RKO (cell line): ENCODE measurements at places on chromosomes 16 and 17.

DNA sequence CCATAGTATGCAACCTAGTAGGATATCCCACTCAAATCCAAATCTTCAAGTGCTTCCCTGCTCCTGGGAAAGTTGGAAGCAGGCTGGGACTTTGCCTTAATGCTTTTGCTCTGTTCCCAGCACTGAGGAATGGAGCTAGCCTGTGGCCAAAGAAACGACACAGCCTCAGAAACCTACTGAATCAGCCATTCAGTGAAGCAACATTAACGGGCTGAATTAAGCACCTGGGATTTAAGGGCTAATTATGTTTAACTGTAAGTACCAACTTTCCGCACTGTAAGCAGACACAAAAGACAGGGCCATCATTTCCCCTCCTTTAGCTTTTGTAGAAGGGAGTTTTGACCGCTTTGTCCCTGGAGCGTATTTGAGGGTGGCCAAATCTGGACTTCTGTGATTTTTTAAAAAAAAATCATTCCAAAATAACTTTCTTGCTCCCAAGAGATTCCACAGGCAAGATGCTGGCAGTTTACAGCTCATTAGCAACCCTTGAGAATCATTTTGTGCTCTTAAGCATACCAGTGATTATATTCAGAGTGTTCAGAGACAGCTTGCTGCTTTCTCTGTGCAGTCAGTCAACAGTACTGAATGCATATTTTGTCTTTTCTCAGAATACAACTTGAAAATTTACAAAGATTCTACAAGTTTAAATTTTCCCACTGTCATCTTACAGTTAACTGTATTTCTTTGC is 17.6 kb upstream of the NOL11 start:
- no peak for DNase-seq

GRCh38 chr17:18246880-18247612 is 11.5 kb downstream of the FLII start:
- DNase-seq, result no peak

- peak; percentile 48 for DNase-seq
Observed at GRCh38 chr17:74513987-74514631, 17.2 kb downstream of the CD300LB start.

DNA sequence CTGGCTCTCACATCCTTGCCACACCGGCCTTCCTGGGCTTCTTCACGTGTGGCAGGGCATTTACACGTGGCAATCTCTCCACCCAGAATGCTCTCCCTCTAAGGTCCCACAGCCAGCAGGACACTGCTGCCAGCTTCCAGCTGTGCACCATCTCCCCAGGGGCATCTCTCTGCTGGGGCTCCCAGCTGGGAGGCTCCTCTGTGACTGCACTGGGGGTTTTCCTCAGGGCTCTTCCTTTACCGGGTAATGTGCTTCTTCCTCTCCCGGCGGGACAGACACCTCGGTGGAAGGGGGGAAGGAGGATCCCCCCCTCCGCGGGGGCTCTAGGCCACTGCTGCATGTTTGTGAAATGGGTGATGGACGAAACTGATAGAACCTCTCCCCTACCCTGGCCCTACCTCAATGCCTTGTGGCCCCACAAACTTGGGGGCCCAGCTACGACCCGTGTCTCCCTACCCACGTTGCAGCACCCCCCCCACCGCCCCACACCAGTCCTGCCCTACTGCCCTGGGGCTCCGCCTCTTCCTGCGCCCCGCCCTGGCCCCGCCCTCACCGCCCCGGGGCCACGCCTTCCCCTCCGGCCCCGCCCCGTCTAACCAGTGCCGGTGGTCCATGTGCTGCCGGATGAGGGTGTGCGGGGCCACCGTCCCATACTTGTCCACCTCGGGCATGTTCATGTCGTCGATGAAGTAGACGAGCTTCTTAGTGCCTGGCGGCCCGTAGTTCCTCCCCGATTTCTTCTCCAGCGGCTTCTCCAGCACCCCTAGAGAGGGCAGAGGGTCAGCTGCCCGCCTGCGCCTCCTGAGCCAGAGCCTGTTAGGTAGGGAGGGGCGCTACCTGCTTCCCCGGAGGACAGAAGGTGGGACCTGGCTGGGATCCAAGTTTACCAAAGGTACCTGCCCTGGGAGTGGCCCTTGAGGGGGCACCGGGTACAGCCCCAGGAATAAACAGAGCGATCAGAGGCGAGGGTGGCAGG is 92.6 kb downstream of the DNAH17 start:
- DNase-seq, result peak; percentile 57

DNA sequence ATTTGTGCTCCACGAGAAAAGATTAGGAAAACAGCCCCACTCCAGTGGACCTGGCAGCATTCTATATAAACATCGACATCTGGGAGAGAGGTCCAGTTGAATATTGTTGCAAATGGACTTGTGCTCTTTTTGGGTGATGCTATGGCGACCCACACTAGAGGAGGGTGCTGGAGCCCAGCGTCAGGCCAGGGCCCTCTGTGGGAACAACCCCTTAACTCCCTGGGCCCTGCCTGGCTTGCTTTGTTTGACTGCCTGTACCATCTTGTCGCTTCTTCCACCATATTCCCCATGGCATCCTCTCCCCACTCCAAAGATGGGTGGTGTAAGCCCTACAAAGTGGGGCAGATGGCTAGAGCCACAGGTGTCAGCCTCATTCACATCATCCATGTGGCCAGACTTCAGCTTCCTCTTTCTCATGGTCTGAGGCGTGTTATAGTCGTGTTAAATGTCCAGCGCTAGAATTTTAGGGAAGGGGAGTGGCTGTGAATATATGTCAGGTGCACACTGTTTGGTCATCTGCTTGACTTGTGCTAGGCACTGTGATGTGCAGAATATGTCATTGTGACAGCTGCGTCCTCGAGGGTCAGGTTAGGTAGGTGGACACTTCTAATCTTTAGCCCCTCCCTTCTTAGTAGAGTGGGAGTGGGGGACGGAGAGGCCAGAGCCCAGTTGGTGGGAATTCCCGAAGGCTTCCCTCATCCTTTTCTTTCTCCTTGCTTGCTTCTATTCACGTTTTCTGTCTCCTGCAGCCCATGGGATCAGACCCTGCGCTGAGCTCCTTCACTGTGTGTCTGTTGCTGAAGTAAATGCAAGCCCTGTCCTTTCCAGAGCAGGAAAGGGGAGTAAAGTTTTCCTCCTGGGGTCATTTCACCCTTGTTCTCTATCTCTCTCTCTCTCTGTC is 49.8 kb downstream of the MPRIP start:
- DNase-seq, result no peak

DNA sequence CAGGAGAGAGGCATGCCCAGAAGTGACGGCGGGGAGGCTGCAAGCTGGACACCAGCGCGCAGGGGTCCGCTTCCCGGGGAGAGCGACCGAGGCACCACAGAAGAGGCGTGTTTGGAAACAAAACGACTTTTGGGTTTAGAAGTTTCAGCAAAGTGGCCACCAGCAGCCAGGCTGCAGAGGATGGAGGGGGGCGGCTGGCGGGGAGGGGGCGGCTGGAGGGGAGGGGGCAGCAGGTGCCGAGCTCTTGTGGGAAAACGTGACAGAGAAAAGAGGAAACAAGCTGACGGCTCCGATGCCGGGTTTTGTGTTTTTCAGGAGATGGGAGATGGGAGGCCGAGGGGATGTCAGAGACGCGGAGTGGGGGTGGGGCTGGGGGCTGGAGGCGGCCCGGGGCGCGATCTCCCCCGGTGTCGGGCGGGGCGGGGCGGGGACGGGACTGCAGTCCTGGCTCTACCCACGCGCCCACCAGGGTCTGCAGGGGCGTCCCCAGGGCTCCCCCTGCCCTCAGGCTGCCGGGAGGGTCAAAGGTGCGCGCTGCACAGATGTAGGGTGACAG is 32.1 kb upstream of the RPH3AL start:
- no peak for DNase-seq

GRCh38 chr17:28078341-28079229 is 36.1 kb downstream of the NLK start:
- no peak for DNase-seq

DNA sequence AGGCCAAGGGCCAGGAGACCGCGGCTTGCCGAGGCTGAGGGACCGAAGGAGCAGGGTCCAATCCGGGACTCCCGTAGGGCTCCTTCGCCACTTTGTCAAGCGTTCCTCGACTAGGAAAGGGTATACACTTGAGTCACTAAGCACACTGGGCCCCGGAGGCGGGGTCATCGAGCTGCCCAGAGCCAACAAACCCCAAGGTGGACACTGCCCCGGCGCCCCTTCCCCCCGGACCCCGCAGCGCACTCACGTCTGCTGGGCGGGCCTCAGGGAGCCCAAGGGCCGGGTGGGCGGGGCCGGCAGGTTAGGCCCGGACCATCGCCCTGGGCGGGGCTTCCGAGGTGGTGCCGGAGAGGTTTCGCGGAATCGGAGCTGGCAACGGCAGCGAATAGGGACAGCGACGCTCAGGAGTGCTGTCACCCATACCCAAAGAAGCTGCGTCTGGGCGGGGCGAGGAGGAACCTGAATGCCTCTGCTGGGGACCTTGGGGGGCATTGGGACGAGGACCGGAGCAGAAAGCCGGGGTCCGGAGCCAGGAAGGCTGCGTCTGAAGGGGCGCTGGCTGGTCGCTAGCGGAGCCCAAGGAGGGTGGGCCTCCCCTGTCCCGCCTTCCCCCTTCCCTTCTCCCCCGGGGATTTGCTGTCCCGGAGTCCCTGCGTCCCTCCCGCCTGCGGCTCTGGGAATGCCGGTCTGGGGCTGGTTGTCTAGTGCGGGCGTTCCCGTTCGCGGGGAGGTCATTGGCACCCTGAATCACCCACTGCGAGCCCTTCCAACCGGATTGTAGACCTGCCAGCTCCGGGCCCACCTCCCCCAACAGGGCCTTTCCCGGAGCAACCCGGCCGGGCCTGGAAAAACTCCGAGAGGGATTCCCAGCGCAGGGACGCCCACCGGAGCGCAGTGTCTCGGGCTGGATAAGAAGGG is 118.2 kb upstream of the SMURF2 start:
- peak; percentile 66 for DNase-seq

DNA sequence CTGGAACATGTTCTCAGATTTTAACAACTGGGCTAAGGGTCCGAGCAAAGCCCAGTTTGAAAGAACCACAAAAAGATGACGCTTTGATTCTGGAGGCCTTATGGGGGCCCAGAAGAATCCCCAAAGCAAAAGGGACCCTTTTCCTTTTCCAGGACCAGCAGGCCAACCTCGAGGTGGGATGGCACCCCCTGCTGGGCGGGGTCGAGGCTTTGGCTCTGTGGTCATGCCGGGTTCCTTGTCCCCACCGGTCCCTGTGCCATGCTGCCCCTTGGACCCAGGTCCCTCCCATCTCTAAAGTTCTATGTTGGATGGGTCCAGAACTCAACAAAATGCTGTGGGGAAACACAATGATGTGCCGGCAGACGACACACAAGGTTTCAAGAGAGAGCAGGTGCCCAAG is 30.9 kb downstream of the TMEM204 start:
- no peak for DNase-seq

DNA sequence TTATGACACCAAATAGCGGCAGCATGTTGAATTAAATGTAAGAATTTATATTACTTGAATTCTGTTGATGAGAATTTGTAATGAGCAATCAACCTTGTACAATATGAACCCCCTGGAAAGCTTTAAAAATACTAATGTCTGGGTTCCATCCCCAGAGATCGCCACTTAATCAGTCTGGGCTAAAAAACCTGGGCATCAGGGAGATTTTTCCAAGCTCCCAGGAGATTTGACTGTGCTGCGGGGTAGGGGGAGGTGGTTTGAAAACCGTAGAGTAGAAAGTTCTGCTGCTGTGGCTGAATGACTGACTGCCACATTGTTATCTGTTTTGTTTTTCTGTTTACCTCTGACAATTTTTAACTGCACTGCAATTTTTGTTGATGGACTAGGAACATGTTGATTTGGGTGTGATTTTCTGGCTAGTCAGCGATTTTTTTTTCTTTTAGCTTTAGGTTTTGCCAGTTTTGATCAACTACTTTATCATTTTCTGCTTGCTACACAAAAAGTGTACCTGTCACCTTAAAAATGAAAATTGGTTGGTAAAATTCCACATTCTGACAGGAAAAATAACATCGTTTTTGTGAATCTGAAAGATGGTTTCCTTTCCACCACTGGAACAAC is 79.3 kb downstream of the PCTP start:
- DNase-seq, result no peak

GRCh38 chr17:79825580-79825921 is 13.7 kb downstream of the CBX4 start:
- no peak for DNase-seq

- DNase-seq, result no peak
Observed at GRCh38 chr16:75023009-75023408, 24.2 kb downstream of the ZNRF1 start.

GRCh38 chr16:81625544-81626153 is 153.4 kb upstream of the PLCG2 start:
- DNase-seq, result no peak

DNA sequence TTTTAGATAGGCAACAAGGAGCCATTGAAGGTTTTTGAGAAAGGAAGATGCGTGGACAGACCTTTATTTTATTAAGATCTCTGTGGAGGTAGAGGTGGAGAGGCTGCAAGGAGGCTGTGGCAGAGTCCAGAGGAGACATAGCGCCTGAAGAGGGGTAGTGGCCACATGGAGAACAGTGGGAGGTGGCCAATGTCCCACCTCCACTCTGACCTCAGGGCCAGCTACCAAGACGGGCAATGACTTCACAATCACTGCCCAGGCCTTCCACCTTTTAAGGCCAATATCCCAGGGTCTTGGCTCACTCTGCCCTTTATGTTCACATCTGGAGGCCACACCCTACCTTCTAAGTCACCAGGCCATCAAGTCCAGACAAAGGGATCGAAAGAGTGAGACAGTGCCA is at the start of gene C16orf78:
TSS of gene C16orf78 (plus strand) at position 301 of the 400 bp plus-strand sequence. CDS start 136 bp downstream, outside the sequence.
- no peak for DNase-seq

DNA sequence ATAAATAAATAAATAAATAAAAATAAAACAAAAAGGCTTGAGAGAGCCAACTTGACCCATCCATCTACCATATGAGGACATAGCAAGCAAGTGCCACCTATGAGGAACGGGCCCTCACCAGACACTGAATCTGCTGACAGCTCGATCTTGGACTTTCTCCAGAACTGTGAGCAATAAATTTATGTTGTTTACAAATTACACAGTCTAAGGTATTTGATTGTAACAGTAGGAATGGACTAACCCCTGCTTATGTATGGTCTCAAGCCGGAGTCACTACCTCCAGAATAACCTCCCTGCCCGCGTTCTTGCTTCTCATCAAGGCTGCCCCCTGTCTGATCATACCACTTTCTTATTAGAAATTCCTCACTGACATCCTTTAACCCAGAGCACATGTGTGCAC is 9.9 kb downstream of the SLC5A11 start:
- DNase-seq, result no peak

DNA sequence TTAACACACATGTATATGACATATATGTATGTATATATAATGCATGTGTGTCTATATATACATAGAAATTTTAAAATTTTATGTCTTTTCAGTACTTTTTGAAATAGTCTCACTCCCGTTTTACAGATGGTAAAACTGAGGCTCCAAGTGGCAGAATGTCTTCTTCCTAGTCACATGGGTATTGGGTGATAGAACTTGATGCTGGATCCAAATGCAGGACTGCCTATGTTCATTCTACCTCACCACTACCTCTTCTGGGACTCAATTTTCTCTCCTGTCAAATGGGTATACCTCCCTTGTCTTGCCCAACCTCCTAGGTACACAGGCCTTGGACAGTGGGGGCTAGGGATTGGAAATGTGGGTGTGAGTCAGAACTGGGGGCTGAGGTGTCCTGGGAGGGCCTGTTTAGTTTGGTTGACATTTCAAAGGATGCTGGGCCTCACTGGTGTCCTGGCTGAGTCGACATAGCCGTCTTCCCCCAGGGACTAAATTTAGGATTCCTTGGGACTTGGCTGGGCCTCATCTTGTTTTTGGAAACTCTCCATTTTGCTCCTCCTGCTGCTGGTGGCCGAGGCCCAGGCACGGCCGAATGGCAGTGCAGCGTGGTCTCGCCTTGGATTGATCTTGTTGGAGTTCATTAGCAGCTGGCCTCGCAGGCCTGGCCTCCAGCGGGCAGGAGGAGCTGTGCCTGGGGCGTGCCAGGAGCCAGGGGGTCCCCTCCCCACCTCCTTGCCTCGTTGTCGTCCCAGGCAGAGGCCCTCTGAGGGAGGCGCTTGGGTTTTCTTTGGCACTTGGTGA is 25.9 kb downstream of the NKD1 start:
- no peak for DNase-seq
